ENCODE measurements at places on chromosomes 2 and 18.

GRCh38 chr2:39479696-39480095 lies 42.6 kb upstream of the MAP4K3 start:
- no peak for DNase-seq

DNA sequence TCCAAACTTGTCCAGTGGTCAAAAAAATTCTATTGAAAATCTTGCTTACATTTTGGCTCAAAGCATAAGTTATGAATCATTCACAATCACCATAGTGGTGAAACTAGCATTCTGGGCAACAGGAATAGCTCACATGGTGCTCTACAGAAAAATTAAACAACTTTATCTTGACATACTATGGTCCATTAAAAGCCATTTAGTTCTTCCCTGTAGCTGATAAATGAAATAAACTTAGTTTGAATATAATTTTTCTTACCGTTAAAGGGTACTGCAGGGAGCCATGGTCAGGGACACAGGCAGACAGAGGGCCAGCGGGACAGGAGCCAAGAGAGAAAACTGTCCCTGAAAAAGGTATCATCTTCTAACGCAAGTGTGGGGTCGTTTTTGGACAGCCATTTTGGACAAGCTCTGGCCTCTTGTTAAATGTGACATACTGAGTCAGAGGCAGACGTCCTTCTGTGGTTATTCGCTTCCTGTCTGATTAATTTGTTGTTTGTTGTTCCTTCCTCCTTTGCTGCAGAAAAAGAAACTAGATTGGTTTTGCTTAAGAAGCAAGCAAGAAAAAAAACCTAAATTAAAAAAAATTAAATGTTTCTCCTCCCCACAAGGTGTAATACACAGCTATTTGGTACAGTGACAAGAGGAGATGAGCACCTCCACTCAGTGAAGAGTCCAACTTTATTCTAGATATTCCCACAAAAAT lies at the start of gene WIPF1:
TSS of gene WIPF1 (minus strand) at position 460 of the 703 bp plus-strand sequence. CDS start 12,231 bp downstream, outside the sequence.
- peak; percentile 34 for DNase-seq

DNA sequence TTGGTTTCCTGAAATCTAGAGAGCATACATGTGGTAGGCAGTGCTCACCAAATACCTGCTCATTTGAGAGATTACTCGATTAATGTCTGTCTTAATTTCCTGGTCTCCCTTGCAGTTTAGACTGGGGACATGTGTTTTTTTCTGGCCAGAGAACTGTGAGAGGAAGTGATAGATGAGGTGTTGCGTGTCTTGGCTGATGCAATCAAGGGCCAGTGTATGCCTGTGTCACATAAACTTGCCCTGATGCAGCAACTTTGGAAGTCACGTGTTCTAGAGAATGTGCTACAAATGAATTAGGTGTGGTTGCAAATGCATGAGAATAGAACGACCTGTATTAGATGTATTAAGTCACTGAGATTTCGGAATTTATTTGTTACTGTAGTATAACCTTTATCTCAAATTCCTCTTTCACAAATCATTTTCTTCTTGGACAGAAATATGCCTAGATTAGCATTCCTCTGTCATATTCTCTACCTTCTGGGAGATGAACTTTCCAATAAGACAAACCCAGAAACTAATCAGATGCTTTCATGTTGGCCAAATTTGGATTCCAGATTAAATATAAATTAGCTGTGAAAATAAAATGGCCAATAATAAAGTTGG lies 9.9 kb upstream of the IL1A start:
- DNase-seq: no peak

GRCh38 chr2:199163613-199164458 lies 293.9 kb downstream of the SATB2 start:
- no peak for DNase-seq

- DNase-seq: no peak
These were observed 8.9 kb downstream of the TSPYL6 start for GRCh38 chr2:54247115-54247514.

GRCh38 chr18:12597760-12598159 lies 60.1 kb downstream of the SPIRE1 start:
- DNase-seq: no peak

DNA sequence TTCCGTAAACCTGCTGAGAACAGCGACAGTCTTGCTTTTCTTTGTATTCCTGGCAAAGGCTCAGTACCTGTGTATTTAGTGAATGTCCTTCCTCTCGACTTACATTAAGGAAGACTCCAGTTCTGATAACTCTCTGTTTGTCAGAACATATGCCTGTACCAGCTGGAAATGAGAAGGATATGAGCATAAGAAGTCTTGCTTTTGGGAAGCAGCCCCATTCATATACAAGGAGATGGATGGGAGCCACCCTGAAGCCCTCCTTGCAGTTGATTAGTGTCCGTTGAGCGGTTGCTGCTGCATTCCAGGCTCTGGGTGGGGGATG lies 59.8 kb downstream of the SH3BP4 start:
- DNase-seq: no peak

- DNase-seq: no peak
These were observed 18.5 kb downstream of the WDPCP start for GRCh38 chr2:63569740-63570139.

DNA sequence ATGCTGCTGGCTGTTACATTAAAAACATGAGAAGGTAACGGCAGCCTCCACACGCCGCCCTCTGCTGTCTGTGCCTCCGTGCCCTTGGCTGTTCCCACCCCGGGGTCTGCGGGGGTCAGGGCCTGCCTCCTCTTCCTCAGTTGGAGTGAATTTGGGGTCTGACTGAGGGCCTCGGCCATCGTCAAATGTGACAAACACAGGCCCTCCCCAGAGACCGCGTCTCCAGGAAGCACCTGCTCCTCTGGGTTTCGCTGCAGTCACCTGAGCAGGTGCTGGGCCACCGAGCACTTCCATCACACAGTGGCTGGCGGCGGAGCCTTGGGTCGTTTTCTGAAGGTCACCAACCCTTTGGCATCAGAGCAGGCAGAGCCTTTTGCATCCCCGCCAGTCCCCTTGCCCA lies 70.9 kb downstream of the NFATC1 start:
- no peak for DNase-seq

GRCh38 chr2:24247592-24247991 lies 72.7 kb downstream of the FAM228A start:
- DNase-seq: no peak

GRCh38 chr2:28142386-28142785 lies 250.3 kb upstream of the FOSL2 start:
- DNase-seq: no peak

DNA sequence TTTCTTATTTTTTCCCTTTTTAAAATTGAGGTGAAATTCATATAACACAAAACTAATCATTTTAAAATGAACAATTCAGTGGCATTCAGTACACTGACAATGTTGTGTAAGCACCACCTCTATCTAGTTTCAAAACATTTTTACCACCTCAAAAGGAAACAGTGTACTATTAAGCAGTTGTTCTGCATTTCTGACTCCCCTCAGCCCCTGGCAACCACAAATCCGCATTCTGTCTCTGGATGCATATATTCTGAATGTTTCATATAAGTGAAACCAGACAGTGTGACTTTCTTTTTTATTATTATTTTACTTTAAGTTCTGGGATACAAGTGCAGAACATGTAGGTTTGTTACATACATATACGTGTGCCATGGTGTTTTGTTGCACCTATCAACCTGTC lies 19.2 kb upstream of the TANK start:
- no peak for DNase-seq

DNA sequence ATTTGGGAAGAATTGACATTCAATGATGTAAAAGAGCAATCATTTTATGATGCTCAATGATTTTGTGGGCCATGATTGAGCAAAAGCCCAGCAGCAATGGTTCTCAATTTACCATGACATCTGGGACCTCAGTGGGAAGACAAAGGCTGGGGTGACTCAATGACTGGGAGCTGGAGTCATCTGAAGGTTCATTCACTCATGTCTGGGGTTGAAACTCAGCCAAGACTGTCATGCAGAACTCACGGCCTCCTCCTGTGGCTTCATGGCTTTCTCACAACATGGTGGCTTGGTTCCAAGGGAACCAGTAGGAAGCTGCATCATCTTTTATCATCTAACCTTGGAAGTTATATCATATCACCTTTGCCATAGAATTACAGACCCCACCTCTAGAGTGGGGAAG lies 45.1 kb upstream of the CD226 start:
- no peak for DNase-seq

- no peak for DNase-seq
These were observed 1.7 kb upstream of the PKDCC start for GRCh38 chr2:42045848-42046748.

DNA sequence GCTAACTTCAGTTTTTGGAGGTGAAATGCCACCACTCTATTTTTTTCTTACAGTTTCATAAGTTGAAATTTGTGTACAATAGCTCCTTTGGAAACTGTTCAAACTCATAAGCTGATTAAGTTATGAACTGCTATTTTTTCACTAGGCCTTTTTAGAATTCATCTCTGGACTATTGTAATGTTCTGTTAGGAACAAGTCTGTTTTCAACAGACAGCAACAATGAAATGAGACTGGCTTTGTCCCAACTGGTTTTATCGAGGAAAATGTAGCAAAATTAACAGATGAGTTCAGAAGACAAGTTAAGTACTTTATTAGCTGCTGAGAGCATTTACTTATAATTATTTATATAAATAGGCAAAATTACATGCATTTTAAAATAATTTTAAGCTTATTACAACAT lies 310.6 kb downstream of the ZNF804A start:
- no peak for DNase-seq

- no peak for DNase-seq
These were observed 232.7 kb downstream of the DYSF start for GRCh38 chr2:71685941-71686611.

DNA sequence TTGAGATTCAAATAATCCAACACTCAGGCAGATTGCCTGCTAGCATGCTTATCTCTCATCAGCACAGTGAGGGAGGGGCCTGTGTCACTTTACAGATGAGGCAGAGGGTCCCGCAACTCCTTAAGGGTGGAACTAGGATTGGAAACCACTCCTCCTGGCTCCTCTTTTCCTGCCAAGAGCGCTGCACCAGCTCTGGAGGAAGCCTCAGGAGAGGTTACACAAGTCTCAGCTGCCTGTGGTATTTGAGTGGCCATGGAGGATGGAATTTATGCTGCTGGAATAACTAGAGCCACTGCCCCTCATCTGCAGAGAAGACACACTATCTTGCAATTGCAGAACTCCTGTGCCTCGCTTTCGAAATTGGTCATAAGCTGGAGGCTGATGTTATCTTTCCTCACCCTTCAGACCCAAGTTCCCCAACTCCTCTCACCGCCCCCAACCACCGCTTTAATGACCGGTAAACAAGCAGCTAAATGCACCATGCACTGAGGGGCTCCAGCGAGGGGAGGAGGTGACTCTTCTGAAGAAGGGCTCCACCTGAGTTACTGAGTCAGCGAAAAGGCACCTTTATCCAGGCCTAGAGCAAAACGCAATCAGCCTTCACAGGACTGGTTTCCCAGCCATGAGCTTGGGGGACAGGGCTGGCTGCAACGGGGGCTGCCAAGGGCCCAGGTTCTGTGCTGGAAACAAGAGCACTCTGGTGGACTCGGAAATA lies 245.8 kb downstream of the SOX11 start:
- no peak for DNase-seq

DNA sequence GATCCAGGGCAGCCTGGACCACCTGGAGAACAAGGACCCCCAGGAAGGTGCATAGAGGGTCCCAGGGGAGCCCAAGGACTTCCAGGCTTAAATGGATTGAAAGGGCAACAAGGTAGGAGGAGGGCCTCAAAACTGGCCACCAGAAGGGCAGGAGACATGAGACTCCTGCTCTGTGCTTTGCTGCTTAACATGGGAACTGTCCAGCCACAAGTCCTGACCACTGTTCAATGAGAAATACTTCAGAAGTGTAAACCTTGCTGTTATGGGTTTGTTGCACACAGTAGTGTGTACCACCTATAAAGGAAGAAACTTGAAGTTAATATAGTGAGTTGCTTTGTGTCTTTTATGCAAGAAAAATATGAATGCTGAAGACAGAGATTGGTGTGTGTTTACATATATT lies 44.2 kb upstream of the MFF start:
- DNase-seq: no peak

GRCh38 chr2:105381101-105381668 lies 17.7 kb downstream of the FHL2 start:
- no peak for DNase-seq

- no peak for DNase-seq
These were observed at the start of gene MSTN for GRCh38 chr2:190062601-190063000. MSTN (minus strand) TSS chr2:190062729; CDS start chr2:190062596, 133 bp downstream.

DNA sequence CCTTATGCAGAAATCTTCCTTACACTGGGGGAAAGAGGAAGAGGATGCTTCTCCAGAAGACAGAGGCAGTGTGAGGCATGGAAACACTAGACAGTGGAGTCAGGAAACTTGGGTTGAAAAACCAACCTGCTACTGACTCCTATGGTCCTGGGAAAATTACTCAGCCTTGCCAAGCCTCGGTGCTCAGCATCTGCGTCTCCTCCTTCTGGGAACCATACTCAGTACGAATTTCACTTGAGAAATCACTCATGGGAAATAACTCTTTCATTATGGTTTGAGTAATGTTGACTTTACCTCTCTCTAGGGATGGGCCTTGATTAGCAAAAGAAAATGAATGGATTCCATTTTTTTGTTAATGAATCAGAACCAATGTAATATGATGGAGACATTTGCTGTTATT lies 96.5 kb downstream of the KCNE4 start:
- no peak for DNase-seq

DNA sequence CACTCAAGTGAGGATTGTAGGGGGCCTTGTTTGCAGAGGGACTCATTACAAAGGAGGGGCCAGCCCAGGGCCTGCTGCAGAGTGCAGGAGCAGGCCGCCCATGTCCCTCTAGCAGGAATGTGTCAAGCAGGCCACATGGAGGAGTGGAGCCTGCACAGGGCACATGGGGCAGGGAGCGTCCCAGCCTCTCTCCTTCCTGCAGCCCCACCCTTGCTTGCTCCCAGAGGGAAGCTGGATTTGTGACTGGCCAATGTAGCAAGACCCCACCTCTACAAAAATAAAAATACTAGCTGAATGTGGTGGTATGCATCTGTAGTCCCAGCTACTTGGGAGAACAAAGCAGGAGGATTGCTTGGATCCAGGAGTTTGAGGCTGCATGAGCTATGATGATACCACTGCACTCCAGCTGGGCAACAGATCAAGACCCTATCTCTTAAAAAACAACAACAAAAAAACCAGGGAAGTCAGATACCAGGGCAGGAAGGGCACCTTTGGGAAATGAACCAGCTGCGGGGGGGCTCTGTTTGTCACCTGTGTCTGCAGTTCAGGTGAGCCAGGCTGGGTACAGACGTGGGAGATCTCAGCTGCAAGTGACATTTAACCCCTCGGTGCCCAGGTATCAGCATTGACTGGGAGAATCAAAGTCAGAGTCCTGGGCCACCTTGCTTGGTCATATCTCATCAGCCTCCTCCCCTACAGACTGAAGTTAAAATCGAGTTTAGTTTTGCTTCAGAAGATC lies 27.7 kb downstream of the IMPA2 start:
- DNase-seq: no peak

DNA sequence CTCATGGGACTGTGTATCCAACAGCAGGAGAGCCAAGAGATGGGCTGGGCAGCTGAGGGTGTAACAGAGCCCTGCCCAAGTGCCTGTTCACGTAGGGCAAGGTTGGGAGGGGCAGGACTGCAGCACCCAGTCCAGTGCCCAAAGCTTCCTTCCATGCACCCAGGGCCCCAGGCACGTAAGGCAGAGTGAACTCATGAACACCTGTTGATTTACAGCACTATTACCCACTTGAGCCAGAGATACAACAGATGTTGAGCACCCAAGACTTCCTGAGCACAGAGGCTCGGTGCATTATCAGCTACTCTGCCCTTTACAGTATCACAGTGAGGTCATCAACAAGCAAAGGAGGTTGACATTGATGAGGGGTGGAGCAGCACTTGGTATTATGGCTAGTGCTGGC lies 50.2 kb upstream of the FHL2 start:
- no peak for DNase-seq

Measured in stimulated activated CD8-positive, alpha-beta memory T cell treated with anti-CD3 and anti-CD28 coated beads, Interleukin-7, amount 100 ng/mL, for 4 hours (primary cell).